ENCODE measurements at places on chromosomes 7 and 10.

DNA sequence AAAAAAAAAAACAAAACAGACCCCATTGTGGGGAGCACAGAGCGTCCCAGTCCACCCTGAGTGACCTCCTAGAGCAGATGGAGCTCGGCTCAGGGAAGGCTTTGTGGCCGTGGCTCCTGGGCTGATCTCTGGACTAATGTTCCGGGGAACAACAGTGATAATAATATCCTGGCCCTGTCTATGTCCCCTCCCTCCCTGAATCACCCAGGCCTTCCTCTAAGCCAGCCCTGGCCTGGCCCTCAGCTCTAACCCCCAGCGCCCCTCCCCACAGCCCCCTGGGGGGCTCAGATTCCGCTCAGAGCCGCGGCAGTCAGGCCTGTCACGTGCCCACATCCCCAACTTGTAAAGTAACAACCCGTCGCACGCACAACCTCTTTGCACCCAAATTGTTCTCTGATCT is 48.3 kb downstream of the MICALL2 start:
- no peak for DNase-seq

DNA sequence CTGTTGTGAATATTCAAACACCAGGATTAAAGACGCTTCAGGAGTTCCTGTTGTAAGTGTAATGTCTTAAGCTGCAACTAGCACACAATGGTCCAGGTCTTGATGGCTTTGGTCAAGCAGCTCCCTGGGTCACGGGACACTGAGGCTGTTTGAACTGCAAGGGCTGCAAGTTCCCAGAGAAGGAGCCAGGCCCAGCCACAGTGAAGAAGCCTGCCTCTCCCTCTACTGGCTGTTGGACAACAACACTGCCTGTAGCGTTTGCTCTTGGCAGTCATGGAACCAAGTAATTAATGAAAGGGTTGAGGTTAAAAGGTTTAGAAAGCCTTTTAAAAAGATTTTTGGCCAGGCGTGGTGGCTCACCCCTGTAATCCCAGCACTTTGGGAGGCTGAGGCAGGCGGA is 31.9 kb upstream of the GUSB start:
- DNase-seq: no peak

- DNase-seq: no peak
Measured at GRCh38 chr10:70354100-70354499, 28.3 kb downstream of the LRRC20 start.

DNA sequence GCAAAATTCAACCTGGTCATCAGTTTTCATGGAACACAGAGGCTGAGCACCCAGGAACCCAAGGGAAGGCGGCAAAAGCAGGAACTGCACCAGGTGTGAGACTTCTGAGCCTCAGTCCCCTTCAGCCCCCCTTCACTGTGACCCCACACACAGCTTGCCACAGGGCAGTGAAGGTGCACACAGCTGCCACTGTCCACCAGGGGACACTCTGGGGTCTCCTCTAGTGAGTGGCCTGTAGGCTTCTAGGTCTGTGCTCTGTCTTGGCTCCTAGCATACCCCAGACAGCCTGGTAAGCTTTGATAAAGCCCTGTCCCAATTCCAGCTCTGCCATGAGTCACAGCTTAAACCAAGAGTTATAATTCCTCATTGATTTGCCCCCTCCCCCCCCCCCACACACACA is 12.1 kb downstream of the KCNH2 start:
- no peak for DNase-seq

DNA sequence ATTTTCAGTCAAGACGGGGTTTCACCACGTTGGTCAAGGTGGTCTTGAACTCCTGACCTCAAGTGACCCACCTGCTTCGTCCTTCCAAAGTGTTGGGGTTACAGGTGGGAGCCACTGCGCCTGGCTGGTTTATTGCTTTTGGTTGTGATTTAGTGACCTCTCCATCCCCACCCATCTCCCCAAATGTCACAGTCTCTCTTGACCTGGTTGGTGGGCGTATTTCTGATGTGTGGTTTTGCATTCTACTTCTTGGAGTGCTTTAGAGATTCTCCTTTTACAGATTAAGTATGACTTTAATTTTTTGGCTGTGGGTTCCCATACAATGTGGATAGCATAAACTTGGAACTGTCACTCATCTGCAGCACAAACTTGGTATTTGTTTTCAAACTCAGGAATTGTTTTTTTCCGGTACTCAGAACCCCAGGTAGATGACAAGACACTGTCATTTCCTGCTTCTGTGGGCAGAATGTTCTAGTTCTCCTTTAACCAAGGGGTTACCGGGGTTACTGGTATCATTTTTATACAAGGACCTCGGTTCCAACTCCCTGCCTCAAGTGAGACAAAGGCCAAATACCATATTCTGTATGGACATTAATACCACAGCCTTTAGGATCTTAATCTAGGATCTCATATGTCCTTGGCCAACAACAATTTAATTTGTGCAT is 50.5 kb downstream of the MRC1 start:
- DNase-seq: no peak

- no peak for DNase-seq
Measured at GRCh38 chr7:111987115-111987826, 218.9 kb downstream of the DOCK4 start.

DNA sequence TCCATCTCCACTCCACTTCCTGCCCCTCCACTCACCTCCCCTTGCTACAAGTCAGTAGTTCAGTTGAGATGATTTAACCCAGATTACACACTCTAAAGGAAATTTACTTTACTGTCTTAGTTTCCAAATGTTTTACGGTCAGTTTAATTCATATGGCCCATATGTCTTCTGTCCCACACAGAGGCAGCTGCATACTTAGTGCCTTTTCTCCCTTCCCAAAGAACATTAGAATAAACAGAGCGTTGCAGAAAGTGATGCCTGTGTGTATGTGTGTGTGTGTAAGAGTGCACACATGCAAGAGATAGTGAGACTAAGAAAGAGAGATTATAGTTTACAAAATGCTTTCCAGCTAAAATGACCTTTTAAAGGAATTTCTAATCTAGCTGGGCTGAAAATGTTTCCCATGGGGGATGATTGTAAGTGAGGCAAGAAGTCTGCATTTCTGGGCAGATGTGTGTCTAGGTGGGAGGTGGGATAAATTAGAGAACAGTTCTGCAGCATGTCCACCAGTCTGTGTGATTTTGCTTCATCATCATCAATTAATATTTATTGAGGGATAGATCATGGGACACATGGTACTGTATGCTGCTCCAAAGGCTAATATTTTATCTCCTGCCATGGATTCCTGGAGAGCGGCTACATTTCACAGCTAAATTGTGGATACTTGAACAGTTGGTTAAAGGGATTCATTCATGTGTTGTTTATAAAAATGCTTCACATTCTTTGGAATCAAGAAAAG is 81.5 kb downstream of the NXPH1 start:
- DNase-seq: no peak

DNA sequence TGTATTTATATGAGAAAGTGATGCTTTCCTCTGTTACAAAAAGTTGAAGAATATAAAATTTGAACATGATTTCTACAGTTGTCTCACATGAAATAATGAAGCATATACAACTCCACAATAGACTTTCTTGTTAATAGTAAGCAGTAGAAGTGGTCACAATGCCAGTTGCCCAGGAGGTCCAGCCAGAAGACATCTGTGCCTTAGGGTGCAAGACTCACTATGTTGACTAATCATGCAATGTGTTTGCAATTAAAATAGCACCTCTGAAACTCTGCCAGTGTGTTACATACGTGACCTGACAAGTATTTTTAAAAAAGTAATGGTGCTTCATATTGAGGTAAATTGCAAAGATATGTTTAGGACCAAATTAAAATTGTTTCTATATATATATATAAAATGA is 547.2 kb downstream of the ETV1 start:
- DNase-seq: no peak

DNA sequence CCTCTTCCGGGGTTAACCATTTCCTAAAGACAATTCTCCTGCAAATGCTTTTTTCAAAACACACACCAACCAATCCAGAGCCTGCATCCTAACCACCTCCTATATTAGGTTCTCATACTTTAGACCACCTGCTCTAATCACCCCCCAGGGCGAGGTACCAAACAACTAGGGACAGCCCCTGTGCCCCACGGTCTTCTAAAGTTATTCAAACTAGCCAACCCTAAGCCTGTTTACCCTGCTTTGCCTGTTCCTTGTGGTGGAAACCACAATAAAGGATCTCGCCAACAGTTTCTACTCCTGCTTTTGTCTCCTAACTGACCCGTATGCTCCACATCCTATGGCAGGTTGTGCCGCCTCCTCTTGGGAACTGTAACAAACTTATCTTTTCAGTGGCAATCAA is 21.1 kb downstream of the SP4 start:
- DNase-seq: no peak

DNA sequence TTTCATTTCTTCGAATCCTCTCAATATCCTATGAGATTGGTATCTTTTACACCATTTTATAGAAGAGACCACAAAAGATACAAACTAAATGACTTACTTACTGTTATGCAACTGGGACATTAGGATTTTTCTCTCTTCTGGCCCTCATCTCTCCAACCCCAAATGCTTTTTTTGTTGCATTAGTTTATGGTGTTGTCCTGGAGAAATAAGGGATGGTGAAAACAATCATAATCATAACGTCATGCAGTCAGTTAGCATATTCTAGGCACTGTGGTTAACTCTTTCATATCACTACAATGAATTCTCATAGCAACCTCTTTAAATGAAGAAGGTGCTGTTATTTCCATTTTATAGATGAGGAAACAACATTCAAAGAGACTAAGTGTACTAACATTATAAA is 104.6 kb downstream of the PON1 start:
- DNase-seq: no peak

DNA sequence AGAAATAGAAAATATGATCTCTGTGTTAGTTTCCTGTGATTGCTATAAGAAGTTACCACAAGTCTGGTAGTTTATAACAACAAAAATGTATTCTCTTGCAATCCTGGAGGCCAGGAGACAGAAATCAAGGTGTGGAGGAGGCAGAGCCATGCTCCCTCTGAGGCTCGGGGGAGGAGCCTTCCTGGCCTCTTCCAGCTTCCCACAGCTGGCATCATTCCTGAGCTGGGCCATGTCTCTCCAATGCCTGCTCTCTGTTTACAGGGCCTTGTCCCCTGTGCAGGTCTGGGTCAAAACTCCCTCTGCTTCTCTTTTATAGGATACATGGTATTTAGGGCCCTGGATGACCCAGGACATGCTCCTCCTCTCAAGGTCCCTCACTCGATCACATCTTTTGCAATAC is 81.3 kb upstream of the RET start:
- no peak for DNase-seq

GRCh38 chr7:143318661-143319060 is 2.8 kb downstream of the CLCN1 start:
- no peak for DNase-seq

GRCh38 chr10:11647676-11648075 is 36.2 kb upstream of the USP6NL start:
- DNase-seq: no peak

Data from T follicular helper cell (primary cell).